ENCODE measurements at places on chromosomes 7 and 10.

DNA sequence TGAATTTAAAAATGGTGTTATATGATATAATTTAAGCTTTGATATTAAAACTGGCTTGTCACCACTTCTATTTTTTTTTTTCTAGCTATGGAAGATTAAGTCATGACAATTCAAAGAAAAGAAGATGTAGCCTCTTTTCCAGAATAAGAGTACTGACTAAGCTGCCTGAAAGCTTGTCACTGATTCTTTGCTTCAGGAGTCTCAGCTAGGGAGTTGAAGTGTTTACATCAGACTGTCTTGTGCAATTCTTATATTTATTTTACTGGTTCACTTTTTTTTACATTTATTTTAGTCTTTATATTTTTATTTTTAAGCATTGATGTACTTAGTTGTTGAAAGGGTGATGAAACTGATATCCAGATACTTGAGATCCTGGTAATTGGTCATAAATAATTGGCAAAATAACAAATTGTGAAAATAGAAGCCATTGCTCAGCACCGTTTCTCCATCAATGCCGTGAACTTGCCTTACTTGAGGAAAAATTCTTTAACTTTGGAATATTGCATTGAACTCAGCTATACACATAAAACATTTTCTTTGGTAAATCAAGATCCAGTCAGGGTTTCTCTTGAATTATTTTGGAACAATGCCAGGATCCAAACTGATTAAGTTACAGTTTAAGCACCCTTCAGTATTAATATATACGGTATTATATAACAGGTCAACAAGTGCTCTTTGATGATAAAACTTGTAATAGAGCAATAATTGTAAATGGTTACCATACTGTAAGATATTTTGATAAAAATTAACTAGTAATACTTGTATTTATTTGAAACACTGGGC lies 156.4 kb downstream of the PHTF2 start:
- DNase-seq = no peak

DNA sequence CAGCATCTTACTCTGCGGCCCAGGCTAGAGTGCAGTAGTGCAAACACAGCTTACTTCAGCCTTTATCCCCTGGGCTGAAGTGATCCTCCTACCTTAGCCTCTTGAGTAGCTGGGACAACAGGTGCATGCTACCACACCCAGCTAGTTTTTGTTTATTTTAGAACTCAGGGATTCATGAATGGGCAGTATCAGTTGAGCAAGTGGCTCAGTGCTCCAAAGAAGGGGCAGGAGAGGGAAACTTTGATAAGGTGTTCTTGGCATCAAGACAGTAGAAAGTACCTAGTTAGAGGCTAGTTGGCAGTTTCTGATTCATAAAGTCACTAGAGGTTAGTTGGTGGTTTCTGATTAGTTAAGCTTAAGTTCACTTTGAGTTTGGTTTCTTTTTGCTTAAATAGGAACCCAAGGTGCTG lies 18.4 kb downstream of the TRIM24 start:
- DNase-seq = no peak

- DNase-seq = peak; percentile 91
Observed at GRCh38 chr10:122879339-122880273, at the start of gene FAM24B. Gene FAM24B (minus strand): TSS chr10:122879581. CDS start chr10:122850515, 29,066 bp downstream.

DNA sequence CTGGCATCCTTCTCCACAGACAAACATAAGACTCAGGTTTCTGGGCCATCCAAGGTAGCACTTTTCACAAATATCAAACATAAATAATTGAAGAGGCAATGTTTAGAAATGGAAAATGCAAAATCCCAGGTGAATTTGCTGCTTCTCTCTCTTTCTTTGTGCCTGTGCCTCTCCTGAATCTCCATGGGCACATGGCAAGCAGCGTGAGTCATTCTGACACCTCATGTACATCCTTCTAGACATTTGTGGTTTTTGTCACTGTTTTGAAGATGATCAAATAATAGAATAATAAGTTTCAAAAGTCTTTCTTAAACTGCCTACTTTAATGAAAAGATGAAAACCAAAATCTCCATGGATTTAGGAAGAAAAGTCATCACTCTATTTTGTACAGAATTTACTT lies 60.3 kb upstream of the RAB11FIP2 start:
- DNase-seq = no peak

DNA sequence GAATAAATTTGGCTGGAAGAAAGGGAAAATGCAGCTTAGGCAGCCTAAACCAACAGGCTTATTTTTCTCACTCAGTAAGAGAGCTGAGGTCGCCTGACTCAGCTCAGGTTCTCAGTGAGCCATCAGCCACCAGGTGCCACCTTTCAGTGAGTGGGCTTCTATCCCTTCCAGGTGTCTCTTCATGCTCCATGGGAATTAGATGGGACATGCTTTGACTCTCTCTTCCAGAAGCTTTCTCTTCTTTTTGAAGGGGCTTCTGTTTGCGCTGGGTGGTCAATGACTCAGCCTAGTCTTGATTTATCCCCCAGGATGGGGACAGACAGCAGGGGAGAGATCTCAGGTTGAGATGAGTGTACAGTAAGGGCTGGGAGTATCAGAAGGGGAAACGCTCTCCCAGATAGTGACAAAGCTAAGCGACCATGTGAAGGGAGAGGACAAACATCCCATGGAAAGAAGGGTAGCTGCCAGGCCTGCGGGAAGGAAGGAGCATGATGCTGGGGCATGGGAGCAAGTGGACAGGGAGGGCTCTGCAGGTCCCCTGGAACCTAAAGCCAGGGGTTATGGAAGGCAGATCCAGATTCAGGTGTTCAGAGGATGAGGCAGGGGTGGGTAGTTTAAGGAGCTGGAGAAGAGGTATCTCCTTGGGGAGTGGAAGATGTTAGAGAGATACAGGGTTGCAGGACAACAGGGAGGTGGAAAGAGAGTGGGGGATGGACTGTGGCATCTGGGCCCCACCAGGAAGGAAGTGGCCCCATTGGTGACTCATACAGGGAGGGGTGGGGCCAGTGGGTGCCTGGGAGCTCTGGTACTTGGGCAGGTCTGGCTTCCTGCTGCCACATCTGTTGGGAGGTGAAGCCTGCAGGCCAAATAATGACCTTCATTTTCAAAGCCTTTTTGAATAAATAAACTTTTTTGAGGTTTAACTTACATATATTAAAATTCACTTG lies 32.5 kb downstream of the OGDH start:
- DNase-seq = peak; percentile 64

- no peak for DNase-seq
Observed at GRCh38 chr7:158611541-158611940, 23.9 kb upstream of the PTPRN2 start.

GRCh38 chr10:100186253-100187212 lies 704 bp upstream of the ERLIN1 start:
- no peak for DNase-seq

- no peak for DNase-seq
Observed at GRCh38 chr10:120022357-120022756, 129.8 kb downstream of the SEC23IP start.
